Esophagus muscularis mucosa (tissue), 4 donors: ENCODE measurements at places on chromosomes 16 and 17. TPM values are rescaled to one million over a fixed set of nuclear protein-coding genes. Genes with fewer than 3 reads are reported as not detected.
A peak's percentile ranks its signal among the peaks of the same experiment; 100 is the strongest.

DNA sequence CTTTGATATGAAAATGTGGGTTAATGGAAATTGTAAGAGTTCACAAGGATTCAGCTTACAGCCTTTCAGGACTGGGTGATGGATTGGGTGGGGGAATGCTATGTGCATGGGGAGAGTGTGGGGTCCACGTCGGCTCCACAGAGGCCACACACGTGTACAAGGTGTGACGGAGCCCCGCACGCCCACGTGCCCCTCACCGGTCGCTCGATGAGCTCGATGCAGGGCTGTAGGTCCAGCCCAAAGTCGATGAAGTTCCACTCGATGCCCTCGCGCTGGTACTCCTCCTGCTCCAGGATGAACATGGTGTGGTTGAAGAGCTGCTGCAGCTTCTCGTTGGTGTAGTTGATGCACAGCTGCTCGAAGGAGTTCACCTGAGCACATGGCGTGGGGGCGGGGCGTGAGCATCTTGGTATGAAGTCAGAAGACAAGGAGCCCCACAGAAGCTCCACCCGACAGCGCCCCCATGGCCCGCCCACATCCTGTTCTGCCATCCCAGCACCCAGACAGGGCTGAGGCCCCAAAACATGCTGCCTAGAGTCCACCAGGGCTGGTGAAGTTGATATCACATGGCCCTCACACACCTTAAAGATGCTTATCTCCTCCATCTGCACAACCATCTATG, 99.1 kb downstream of the MYH11 start:
- DNase-seq: no peak

PDE6G gene
- not detected for total RNA-seq

GRCh38 chr16:57194512-57194911, 8.4 kb downstream of the RSPRY1 start:
- DNase-seq: no peak

- DNase-seq: no peak
These were observed 175.7 kb downstream of the PARN start for GRCh38 chr16:14454391-14454790.

- no peak for DNase-seq
These were observed 7.4 kb downstream of the ZNF689 start for GRCh38 chr16:30602616-30603277.

DNA sequence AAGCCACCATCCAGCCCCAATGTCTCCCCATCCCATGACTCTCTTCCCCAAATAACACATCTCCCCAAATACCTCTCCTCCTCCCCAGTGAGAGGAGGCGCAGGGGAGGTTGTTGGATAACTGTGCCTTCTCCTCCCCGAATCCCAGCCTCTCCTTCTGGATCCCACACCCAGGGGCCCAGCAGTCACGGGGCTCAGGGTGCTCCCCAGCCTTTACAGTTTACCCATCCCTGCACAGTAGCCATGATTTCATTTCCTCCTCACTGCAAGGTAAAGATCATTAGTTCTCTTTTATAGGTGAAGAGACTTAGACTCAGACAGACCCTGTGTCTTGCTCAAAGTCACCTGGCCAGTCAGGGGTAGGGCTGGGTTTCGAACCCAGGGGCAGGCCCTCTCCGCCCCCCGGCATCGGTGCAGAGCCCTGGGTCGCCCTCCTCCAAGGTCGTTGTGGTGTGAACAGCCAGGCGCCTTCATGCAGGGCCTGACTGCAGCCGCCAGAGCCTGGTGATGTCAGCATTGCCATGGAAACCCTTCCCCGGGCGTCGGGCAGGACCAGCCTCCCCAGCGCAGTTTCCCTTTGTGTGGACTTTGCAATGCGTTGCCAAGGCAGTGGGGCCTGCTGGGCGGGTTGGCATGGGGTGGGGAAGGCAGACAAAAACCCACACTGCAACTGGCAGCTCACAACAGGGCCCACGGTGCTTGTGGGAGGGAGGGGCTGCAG, 53.3 kb upstream of the TOB1 start:
- peak; percentile 95 for DNase-seq

C17orf113 gene
- total RNA-seq: under 0.01 TPM

DNA sequence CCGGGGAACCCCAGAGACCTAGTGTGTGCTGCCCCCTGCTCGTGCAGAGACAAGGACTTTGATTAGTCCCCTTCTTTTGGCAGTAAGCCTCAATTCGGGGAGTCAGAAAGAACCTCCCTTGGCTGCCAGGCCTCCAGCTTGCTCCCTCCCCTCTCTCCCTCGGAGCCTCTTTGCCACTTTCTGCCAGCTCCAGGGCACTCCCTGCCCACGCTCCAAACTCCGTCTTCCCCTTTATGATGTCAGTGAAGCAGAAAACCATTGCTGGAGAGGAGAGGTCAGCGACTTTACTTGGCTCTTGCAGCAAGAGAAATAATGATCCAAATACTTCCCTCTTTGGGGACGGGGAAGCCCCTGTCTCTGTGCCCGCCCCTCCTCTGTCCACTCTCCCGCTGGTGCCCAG, 28.1 kb downstream of the TTYH2 start:
- no peak for DNase-seq

GRCh38 chr16:12253731-12254130, 277.2 kb downstream of the SNX29 start:
- DNase-seq: no peak

GLTPD2 gene
- total RNA-seq: not detected

DNA sequence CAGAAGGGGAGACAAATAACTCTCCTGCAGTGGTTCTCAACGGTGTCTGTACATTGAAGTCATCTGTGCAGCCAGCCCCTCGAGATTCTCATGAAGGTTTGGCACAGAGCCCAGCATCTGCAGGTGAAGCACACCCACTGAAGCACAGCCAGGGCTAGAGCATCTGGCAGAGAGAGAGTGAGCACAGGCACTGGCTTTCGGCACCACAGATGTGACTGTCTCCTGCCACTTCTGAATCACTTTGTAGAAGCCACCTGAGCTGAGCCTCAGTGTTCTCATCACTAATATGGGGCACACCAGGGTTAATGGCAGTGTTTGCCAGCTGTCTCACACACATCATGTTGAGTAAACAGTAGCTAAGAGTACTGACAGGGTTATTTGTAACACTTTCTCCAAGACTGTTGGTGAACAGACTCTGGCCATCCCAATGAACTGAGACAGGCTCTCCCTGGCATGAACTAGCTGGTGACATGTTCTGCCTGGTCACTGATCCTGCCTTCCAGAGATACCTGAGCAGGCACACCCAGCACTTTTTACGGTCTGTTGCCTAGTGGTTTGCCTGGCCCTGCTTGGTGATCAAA, 10.9 kb downstream of the HSPB9 start:
- no peak for DNase-seq

DNA sequence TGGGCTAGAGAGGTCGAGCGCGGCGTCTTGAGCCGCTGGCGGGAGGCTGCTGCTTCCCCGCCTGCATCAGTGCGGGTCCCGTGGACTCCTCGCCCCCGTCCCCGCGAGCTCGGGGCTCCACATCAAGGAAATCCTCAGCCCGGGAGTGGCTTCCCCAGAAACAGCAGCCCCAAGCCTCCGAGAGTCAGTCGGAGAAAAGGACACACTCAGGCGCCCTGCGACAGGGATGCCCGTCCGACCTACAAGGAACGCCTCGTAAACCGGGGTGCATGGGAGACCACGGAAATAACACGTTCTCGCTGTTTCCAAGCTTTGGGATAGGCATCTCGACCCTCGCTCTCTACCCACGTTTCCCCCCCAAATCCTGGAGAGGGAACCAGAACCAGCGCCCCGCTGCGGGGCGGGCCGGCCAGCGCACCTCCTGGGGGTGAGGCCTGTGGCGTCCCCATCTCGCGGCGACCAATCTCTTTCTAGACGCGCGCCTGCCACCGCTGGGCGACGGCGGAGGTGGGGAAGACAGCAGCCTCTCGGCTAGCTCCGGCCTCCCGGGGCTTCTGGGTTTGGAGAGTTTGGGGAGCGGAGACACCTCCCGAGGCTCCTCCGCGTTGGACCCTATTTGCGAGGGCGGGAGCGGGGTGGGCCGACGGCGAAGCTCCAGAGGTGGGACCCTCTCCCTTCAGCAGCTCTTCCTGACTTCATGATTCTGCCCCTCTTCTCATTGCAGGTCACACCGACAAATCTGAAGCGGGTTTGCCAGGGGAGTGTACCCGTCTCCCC, 759 bp upstream of the TP53I13 start:
- no peak for DNase-seq

- no peak for DNase-seq
These were observed 16.1 kb downstream of the ESRP2 start for GRCh38 chr16:68219725-68220351.

GRCh38 chr17:45425984-45426413, 6.7 kb downstream of the ARHGAP27 start:
- no peak for DNase-seq

DNA sequence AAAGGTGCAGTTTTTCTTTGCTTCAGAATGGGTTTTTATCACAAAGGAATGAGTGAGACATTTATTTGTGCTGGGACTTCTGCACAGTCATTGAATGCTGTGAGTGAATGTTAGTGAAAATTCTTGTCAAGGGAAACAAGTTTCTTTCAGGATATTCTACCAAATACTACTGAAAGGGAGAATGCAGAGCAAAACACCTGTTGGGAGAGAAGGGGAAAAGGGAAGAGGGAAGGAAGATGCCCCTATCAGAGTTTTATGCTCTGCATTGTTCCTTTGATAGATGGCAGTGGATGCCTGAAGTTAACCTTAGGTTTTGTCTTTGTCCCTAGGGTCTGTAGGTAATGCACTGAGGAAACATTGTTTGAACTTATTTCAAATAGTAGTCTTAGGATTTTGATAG, 3.1 kb downstream of the GGNBP2 start:
- DNase-seq: no peak

DNA sequence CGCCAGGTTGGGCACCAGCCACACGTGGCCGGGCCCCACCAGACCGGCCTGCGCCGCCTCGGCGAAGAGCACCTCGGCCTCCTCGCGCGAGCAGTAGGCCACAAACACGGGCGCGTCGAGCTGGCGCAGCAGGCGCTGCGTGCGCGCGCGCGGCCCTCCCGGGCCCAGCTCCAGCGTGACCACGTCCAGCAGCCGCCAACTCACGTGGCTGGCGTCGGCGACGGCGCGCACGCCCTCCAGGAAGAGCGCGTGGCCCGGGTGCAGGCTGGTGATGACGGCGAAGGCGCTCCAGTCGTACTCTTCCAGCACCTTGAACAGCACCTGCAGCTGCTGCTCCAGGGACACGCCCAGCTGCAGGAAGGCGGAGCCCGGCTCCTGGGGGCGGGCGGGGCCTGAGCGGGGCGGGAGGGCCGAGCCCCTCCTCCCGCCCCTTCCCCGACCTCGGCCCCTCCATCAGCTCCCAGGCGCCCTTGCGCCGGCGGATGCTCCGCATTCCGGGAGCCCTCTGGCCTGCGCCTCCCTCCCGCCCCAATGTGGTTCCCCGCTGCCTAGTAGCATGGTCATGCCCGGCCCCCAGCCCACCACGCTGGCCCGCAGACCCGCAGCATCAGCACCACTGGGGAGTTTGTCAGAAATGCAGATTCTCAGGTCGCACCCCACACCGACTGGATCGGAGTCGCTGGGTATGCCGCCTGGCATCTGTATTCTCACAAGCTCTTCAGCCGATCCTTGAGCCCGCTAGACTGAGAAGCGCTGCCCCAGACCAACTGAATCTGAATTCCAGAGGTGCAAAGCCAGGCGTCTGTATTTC, 7.2 kb downstream of the GRIN2C start:
- DNase-seq: no peak

- no peak for DNase-seq
These were observed 13.2 kb downstream of the TMEM11 start for GRCh38 chr17:21200590-21201297.

DNA sequence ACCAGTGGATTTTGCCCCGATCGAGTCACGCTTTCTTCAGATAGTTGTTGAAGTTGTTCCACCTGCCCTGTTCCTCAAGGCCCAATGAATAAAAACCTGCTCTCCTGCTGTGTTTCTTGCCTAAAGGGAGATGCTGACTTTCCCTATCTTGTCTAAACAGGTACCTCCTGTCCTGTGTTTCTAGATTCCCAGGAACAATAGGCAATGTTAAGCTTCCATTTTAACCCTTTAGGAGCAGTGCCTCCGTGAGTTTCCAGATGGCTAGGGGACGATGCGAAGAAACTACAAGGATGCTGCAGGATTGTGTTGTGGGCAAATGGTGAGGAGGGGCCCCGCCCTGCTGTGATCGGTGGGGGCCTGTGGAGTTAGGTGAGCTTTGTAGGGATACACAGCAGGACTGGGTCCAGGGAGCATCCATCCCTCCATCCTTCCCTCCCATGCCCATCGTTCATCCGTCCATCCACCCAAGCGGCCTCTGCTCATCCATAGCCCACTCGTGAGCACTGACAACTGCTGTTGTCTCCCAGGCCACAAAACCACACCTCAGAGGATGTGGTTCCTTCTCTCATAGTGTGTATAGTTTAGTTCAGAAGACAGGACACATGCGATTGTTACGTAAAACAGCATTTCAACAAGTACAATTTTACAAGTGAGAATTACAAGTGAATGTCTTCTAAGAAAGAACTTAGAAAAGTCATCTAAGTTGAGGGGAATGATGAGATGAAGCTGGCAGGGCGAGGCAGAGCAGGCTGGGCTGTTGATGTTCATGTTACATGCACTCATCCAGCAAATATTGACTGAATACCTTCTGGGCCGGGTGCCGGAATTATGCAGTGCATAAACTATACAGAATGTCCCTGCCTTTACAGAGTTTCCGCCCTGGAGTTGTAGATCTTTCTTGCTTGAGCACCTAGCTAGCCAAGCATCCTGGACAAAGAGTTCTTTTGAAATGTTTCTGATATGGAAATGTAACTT, 5.2 kb downstream of the ARSG start:
- DNase-seq: no peak

KPNB1 gene
- 210 TPM for total RNA-seq

GRCh38 chr17:73901661-73902415, 257.6 kb upstream of the SDK2 start:
- DNase-seq: no peak

TOX3 gene
- 0.11 TPM for total RNA-seq

DOC2A gene
- 0.83 TPM for total RNA-seq

DNA sequence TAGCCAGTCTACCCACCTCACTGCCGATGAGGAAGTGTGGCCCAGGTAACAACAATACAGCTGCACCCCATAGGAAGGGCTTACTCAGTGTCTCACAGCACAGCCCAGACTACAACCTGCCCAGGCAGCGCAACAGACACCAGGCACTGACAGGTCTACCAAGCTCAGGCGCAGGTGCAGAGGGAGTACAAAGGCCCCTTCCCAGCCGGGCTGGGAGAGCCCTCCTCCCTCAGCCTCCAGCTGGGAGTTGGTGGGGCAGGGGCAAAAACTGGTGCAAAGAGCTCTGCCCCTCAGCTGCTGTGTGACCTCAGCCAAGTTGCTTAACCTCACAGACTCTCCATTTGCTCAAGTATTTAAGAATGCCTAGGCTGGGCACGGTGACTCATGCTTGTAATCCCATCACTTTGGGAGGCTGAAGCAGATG, 112.6 kb upstream of the LHX1 start:
- no peak for DNase-seq

GDPD1 gene
- total RNA-seq: 1.2 TPM
